ENCODE measurements at places on chromosomes 5 and 9.

- no peak for DNase-seq
These were observed 69.4 kb downstream of the KLHL3 start for GRCh38 chr5:137666461-137666850.

DNA sequence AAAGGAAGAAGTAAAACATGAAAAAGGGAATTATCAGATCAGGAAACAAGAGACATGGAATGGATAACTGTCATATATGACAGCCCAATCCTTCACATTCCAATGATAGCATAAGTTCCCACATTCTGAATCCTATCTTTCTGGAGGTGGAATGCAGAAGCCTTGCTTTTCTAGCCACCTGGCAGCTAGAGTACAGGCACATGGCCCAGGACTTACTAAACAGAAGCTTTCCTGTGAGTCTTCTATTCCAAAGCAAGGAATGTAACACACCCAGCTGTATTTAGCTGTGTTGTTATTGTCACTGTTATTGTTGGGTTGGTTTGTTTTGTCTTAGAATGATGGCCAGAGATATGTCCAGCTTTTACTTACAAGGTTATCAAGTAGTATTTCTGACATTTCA is 780.5 kb upstream of the ZNF608 start:
- DNase-seq = no peak

DNA sequence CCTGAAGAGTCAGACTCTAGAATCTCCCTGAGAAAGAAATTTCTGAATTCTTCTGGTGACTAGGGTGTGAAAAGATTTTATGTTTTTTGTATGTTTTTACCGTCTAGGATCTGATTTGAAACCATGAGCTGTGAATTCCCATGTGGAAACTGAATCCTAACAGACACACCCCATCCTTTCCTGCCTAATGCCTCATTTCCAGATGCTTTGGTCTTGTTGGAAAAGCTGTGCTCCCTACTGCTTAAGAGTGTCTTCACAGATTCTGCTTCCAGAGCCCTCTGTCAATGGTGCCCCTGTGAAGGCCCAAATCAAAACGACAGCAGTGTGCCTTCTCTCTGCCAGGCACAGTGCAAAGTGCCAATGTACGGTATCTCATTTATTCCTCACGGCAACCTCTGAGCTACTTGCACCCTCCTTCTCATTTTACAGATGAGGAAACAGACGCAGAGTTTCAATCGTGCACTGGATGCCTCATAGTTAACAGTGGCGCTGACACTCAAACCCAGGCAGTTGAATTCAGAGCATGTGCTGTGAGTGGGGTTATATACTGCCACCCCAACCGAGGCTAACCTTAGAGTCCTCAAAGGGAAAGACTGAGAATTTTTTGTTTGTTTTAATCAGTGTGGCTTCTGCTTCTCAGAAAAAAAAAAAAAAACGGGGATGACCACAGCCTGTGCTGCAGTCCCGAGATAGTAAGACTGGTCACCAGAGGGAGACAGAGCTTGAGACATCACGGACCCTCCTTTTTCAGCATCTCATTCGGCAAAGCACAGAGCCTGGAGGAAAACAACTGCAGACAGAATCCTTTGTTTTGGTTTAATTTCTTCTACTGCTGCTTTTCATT is 188.4 kb downstream of the SNCAIP start:
- DNase-seq = peak; percentile 14

GRCh38 chr9:134925011-134925511 is 7.3 kb upstream of the FCN1 start:
- DNase-seq = no peak

- DNase-seq = no peak
These were observed 49.7 kb downstream of the MYO10 start for GRCh38 chr5:16886366-16886736.
